Activated naive CD8-positive, alpha-beta T cell treated with anti-CD3 and anti-CD28 coated beads for 36 hours (primary cell): ENCODE measurements at places on chromosomes 13 and 19.

- DNase-seq = no peak
Observed at GRCh38 chr19:16113727-16114126, 2.0 kb downstream of the RAB8A start.

- no peak for DNase-seq
Observed at GRCh38 chr19:58350871-58351557, 2.3 kb downstream of the A1BG start.

- DNase-seq = peak; percentile 91
Observed at GRCh38 chr19:56671613-56671994, at the start of gene ZNF835. Gene ZNF835 (minus strand): TSS chr19:56671757. CDS start chr19:56665198, 6,559 bp downstream.

GRCh38 chr19:39402346-39403300 lies 4.0 kb upstream of the ZFP36 start:
- DNase-seq = peak; percentile 83

DNA sequence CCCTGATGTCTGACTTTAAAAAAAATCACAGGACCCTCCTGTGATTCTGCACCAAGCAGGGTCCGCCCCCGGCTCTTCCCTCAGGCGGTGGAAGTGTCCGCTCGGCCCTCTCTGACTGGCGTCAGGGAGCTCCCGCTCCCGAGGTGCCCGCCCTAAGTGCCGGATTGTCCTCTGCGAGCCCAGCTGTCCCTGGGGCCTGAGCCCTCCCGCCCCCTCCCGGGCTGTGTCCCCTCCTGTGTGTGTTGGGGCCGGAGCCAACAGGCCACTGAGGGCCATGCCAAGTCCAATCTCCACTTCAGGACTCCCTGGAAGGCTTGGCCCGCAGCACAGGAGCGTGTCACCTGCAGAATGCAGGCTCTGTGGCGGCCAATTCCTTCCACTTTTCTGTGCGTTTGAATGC lies 25.4 kb downstream of the MAP2K2 start:
- DNase-seq = no peak

GRCh38 chr13:98540476-98540875 lies 36.4 kb downstream of the STK24 start:
- DNase-seq = no peak

- no peak for DNase-seq
Observed at GRCh38 chr19:2743099-2743498, 3.3 kb upstream of the SLC39A3 start.

DNA sequence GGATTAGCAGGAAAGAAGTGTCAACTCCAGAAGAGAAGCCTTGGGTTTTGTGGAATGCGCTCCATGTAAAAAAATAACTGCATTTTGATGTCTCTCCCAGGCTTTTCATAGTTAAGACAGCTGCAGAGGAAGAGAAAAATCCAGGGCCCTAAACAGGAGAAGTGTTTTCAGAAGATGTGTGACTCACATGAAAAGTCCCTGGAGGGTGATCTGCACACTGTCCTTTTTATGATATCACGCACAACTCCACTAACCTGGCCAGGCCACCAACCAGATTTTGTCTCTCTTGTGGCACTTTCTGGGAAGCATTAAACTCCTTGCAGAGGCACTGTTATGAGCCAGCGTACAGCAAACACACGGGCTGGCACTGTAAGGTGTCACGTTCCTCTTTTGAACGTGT lies 267.3 kb downstream of the FGF9 start:
- DNase-seq = no peak

- no peak for DNase-seq
Observed at GRCh38 chr19:18662972-18663732, 20.3 kb upstream of the CRTC1 start.

DNA sequence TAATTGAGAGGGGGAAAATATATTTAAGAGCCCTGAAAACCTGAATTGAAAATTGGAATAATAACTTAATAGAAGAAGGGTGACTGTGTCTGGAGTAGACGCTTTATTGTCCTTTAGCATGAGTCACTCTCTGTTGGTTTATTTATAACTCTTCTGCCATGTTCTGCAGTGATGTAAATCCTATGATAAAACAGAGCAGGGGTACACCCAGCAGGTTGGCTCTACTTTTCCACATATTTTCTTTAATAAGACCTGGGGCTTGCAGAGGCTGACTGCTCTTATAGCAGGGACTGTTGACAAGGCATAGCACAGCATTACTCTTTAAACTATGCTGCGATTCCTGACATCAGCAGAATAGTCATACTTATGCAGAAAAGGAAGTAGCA lies 389.9 kb upstream of the PCDH9 start:
- no peak for DNase-seq

GRCh38 chr19:44846455-44847143 lies 502 bp downstream of the NECTIN2 start:
- no peak for DNase-seq

GRCh38 chr13:112888238-112889111 lies 80.5 kb upstream of the MCF2L start:
- no peak for DNase-seq

- no peak for DNase-seq
Observed at GRCh38 chr13:82062772-82063171, 1721.8 kb upstream of the SPRY2 start.

GRCh38 chr13:71856548-71857043 lies 10.4 kb downstream of the DACH1 start:
- no peak for DNase-seq

- no peak for DNase-seq
Observed at GRCh38 chr13:39012608-39013007, 22.0 kb upstream of the STOML3 start.

GRCh38 chr13:83666141-83666540 lies 216.1 kb downstream of the SLITRK1 start:
- no peak for DNase-seq

GRCh38 chr13:110234532-110234931 lies 72.4 kb downstream of the COL4A1 start:
- DNase-seq = no peak
